Tongue (tissue), 3 donors: ENCODE measurements at places on chromosomes 13 and 19.

DNA sequence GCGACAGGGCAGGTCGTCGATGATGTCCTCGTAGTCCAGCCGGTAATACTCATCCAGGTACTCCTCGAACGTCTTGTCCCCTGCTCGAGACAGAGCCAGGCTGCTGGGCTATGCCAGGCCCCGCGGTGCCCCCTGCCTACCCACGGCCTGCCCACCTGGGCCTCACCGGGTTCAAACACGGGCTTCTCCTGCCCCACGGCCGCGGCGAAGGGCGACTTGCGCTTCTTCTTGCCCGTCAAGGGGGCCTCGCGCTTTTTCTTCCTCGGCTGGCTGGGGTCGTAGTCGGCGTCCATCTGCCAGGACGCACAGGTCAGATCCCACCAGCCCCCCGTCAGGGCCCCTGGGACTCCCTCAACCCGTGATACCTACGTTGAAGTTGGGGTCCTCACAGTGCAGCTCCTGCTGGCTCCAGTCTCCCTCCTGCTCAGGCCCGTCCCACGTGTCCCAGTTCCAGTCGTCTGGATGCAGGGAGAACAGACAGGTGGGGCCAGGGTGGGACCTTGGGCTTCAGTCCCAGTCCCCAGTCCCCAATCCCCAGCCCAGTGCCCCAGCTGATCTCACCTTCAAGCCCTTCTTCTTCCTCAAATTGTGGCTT lies 8.1 kb downstream of the KRI1 start:
- no peak for DNase-seq

DNA sequence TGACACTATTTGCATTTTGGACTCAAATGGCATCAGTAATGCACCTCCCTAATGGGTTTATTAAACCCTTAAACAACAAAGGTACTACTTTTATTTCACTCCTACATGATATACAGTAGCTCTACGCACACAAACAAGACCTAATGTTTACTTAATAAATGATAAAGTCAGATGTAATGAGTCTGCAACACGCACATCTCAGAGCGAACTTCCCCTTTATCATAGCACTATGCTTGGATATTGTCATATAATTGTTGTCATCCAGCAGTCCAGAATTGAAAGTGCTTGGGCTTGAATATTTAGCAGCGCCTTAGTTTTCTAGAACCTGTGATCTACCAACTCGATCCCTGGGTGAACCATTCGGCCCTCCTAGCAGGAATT lies 772 bp downstream of the PARP4 start:
- DNase-seq, result no peak

DNA sequence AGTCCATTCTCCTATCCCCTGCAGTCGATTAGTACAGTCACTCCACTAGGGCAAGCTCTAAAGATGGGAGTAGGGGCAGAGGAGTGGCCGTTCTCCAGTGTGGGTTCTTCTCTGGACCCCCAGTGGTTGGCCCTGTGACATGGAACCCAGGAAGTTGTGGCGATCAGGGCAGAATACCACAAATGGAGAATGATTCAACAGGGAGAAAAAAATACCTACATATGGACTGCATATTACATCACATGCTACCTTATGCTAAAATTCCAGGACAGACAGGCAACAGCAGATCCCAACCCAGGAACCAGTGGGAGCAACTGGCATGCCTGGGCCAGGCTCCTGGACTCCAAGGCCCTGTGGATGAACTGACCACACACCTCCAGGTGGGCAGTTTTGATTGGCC lies 20.4 kb downstream of the POU2F2 start:
- DNase-seq, result no peak

DNA sequence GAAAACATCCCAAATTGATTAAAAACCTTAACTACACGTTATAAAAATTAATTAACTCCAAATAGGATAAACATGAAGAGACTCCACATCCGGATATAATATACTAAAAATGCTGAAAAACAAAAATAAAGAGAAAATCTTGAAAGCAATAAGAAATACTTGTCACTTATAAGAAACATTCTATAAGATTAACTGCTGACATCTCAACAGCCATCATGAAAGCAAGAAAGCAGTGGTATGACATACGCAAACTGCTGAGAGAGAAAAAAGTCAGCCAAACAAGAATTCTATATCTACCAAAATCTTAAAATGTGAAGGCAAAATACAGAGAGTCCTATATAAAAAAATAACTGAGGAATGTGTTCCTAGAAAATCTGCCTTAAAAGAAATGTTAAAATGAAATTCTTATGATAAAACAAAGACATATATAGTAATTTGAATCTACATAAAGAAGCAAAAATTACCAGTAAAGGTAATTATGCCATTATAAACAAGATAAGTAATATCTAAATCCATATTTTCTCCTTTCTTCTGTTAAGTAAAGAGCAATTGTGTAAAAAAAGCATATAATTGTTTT lies 1851.1 kb downstream of the PCDH9 start:
- no peak for DNase-seq

- DNase-seq, result no peak
Observed at GRCh38 chr19:1522061-1522460, 1.8 kb upstream of the PLK5 start.

GRCh38 chr13:51243227-51243626 lies 21.0 kb downstream of the FAM124A start:
- no peak for DNase-seq

- no peak for DNase-seq
Observed at GRCh38 chr13:97193577-97193976, 28.6 kb upstream of the MBNL2 start.

DNA sequence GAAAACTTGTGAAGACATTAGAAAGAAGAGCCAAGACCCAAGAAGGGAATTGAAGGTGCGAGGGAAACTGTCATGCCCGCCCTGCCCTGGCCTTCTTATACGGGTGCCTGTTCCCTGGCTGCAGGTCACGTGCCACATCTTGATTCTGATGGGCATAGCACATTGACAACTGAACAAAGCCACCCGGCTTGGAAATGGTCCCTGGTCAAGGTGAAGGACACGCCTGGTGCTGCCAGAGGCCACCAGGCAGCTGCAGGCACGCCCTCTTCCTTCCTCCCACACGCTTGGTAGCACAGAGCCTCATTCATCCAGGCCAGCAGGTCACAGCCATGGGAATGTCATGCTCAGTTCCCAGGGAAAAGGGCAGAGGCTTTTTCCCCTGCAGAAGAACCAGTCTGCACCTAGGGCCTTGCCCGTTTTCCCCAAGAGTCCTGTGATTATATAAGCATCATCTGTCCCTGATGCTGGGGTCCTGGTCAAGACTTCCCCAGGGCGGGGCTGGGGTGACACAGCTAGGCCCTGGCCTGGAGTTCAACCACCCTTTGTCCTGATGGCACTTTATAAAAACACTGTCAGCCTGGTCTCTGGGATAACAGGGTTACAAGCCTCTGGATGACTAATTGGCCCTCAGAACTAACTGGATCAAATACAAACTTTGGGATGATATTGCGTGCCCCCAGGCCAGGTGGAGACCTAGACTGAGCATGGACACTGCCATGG lies 56.0 kb downstream of the CDADC1 start:
- no peak for DNase-seq

DNA sequence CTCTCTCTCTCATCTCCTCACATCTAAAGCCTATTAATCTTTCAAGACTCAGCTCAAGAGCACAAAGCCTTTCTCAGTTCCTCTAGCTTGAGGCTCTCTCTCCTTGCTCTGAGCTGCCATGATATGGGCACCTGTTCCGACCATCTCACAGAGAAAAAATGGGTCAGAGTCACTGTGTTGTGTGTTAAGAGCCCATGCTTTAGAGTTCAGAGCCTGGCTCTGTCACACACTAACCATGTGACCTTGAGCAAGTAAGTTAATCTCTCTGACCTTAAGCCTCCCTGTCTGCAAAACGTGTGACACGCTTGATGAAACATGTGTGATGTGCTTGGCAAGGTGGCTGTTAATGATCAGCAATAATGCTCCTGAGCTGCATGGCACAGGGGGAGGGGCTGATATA lies 245.2 kb downstream of the DLEU7 start:
- no peak for DNase-seq

DNA sequence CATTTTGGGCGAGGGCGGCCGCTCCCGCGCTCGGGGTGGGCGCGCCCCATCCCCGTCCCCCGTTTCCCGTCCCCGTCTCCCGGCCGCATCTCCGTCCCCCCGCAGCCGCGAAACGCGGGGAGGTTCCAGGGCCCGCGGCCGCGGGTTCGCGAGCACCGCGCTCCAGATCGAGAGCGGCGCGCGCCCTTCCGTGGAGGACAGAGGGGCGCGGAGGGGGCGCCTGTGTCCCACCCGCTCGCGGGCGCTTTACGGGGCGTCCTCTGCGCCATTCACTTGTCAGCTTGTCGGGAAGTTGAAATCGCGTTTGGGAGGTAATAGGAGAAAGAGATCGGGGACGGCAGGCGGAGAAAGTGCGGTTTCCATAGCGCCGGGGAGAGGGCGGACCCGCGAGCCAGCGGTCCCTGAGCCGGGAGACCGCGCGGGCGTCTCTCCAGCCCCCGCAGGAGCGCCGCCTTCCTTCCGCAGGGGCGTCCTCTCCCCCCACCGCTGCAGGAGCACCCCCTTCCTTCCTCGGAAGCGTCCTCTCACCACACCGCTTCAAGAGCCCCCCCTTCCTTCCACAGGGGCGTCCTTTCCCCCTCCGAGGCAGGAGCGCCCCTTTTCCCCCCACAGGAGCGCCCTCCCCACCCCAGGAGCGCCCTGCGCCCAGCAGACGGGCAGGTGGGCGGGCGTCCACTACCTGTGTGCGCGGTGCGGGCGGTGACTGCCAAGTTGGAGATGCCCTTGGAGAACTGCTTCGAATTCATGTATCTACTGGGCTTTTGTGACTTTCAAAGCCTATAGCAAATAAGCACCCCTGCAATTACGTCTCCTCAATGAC lies 962 bp upstream of the IRS2 start:
- peak; percentile 72 for DNase-seq

GRCh38 chr19:7657131-7657751 lies 11.6 kb upstream of the RETN start:
- DNase-seq, result no peak

GRCh38 chr13:50222569-50223332 lies 207.5 kb downstream of the KCNRG start:
- DNase-seq, result peak; percentile 74

DNA sequence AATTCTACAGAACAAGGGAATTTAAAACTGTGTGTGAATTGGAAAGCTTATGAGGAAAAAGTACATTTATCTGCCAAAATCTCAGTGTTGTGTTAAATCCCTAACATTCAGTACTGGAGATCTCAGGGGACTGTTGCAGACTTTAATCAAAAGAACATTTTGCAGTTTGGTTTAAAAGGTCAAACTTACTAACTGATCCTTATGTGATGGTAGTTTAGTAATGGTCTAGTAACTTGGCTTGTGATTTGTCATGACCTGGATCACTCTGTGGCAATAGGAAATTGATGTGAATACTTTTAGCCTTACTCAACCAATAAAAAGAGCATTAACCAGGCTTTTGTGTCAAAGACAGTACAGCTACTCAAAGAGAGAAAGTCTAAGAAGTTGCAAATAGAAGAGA lies 862.1 kb upstream of the MIR17HG start:
- peak; percentile 77 for DNase-seq

GRCh38 chr19:48398375-48399235 lies 5.1 kb downstream of the GRIN2D start:
- peak; percentile 80 for DNase-seq
